ENCODE measurements at places on chromosomes 16 and 17.

GRCh38 chr16:87235810-87236515 is 81.2 kb downstream of the C16orf95 start:
- no peak for DNase-seq

DNA sequence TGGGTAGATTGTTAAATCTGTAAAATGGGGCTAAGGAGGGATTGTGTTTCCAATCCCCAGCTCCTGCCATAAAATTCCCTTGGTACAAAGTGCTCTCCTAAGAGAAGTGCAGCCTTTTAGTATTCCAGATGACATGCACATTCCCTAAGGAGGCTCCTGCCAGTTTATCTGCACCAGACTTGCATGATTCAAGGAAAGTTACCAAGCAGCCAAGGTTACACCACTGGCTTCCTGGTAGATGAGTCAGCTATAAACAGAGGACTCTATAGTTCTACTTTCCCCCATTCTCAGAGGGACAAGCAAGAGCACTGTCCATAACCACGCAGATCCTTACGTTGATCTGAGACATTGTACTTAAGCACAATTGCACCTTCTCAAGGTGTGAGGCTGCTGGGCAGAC is 1.9 kb downstream of the CALB2 start:
- DNase-seq, result peak; percentile 95

DNA sequence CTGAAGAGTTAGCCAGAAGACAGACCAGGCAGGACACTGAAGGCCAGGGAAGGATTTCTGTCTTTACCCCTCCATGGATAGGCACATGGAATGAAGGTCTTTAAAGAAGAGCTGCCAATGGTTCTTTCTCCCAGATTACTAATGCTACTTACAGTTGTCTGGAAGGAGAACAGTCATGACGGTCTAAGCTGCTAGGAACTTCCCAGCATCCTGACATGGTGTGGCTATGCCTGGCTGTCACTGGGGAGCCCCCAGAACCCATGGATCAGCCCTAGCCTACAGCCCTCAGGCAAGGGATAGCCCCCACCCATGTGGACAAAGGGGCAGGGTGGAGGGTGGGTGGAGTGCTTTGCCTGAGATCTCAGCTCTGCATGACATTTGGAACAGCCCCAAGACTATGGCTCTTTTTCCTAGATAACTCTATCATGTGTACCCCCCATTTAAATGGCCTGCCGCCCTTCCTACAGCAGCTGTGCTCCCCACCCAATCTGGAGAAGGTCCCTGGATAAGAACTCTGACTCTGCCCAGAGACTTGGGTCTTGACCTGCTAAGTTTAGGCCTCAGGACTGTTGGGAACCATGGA is 9.2 kb upstream of the KAT7 start:
- DNase-seq, result peak; percentile 52

DNA sequence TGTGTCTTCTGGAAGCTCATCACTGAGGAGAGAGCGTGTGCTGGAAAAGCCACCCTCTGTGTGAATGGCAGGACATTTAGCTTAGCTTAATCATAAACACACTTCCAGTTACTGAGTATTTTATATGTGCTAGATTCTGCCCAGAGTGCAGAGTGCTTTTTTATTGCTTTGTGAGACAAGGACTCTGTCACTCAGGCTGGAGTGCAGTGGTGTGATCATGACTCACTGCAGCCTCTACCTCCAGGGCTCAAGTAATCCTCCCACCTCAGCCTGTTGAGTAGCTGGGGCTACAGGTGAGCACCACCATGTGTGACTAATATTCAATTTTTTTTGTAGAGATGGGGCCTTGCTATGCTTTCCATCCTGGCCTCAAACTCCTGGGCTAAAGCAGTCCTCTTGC is 61.4 kb upstream of the IRX3 start:
- no peak for DNase-seq

DNA sequence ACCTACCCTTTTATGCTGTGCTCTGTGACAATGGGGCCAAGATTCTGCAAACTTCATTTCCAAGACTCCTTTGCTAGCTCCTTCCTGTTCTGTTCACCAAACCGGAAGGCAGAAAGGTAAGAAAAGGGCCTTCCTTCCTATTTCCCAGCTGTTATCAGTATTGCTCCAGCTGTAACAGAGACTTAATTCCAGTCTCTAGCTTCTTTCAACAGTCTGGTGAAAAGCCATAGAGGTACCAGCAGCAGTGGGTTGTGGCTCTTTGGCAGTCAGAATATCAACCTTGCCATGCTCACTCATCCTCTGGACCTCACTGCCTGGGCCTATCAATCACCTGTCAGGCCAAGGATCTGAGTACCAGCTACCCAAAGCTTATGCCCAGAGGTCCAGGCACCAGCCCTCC is 89.4 kb upstream of the C17orf78 start:
- DNase-seq, result no peak

DNA sequence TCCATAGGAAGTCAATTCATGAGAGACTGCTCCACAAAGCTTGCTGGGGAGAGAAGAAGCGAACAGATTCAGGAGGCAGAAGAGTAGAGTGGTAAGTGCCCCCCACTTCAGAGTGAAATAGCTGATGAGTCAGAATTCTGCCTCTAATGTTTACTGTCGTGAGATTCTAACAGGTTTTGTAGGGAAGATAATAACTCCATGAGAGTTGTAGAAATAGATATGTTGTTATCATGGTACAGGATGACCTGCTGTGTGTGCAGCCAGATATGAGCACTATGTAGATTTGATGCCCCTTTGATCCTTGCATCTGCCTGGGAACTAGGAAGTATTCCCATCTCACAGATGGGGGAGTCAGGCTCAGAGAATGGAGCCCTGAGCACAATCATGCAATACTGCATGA is 502.4 kb upstream of the CDH11 start:
- no peak for DNase-seq

- no peak for DNase-seq
Observed at GRCh38 chr17:32896647-32897258, 19.8 kb upstream of the MYO1D start.

GRCh38 chr17:43905985-43906852 is 1.1 kb downstream of the MPP2 start:
- DNase-seq, result peak; percentile 86
